ENCODE measurements at places on chromosomes 4 and X.

GRCh38 chr4:1981251-1982058 is 27.3 kb downstream of the NELFA start:
- no peak for DNase-seq

GRCh38 chr4:21744046-21744445 is 204.5 kb downstream of the KCNIP4 start:
- DNase-seq: no peak

GRCh38 chr4:70885174-70885573 is 17.0 kb upstream of the MOB1B start:
- no peak for DNase-seq

- no peak for DNase-seq
Observed at GRCh38 chr4:64581422-64581821, 172.2 kb upstream of the TECRL start.

GRCh38 chr4:65515646-65516045 is 154.6 kb downstream of the EPHA5 start:
- DNase-seq: no peak

- DNase-seq: no peak
Observed at GRCh38 chrX:39966176-39966575, 131.6 kb downstream of the BCOR start.

DNA sequence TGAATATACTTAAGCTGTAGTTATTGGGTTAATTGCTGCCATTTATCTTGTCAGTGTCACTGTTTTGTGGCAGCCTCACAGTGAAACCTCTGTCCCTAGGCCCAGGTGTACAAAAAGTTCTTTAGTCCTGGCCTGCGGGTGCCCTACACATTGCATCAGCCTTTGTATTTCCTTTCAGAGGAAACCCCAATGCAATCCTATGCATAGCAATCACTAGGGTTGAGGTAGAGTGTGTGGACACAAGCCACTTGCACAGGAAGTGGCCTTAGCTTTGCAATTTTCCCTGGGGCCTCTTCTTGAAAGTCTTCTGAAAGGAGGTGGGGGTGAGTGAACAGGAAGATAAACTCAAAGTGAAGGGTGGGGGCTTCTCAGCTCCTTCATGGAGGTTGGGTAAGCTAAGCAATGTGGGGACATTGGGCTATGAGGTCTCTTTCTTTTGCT is 27.8 kb downstream of the VSIG4 start:
- DNase-seq: no peak

DNA sequence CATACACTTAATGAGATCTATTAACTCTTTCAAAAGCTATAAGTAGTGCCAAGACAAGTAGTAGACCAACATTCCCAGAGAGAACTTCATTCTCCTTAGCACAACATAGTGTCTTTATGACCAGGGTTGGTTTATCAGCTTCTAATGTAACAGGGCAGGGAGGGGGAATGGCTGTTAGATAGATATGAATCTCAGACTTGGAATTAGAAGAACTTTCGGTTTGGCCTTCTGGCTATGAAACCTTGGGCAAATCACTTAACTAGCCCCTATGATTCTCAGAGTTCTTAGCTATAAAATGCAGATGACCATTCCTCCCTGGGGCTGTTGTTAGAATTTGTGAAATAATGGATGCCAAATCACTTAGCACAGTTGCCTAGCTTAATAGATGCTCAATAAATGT is 132.2 kb downstream of the SLC10A7 start:
- no peak for DNase-seq

DNA sequence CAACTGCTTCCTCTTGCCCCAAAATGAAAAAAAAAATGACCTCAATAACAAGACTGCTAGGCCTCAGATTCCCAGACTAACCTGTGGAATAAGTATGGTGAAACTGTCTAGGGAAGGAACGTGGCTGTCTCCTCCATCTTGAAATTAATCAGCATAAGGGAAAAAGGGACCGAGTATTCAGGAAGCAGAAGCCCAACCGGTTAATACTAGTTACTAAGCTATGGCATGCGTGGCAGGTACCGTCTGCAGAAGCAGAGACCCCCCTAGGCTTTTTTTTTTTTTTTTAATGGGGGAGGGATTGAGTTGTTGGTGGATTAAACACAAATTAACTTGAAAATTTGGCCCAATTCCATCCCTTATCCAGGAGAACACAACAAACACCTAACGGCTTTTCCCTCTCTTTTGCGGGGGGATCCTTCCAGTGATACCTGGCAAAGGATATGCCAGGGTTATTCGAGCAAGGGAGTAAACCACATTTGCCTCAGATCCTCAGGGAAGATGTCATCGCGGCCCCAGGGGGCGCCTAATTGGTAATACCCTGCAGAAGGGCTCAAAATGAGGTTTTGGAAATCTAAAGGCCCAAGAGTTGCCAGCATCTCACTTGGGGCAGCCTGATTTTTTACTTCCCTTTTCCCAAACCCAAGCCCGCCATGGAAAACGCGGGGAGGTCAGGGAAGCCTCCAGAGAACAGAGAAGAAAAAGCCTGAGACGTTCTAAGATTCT is 893 bp downstream of the RLIM start:
- no peak for DNase-seq

DNA sequence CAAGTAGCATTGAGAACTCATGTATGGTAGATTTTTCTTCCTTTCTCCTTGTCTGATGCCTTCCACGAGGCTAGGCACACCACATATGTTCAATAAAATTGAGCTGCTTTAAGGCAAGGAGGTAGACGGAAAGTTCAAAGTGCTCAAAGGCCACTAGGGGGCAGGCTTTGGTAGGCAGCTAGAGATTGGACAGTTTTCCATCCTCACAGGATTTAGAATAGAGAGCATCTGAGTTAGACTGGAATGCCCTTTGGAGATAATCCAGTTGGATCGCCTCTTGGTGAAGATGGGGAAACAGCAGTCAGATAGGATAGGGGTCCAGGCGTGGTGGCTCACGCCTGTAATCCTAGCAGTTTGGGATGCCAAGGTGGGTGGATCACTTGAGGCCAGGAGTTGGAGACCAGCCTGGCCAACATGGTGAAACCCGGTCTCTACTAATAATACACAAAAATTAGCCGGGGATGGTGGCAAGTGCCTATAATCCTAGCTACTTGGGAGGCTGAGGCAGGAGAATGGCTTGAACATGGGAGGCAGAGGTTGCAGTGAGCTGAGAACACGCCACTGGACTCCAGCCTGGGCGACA is 30.4 kb downstream of the ELF4 start:
- no peak for DNase-seq

DNA sequence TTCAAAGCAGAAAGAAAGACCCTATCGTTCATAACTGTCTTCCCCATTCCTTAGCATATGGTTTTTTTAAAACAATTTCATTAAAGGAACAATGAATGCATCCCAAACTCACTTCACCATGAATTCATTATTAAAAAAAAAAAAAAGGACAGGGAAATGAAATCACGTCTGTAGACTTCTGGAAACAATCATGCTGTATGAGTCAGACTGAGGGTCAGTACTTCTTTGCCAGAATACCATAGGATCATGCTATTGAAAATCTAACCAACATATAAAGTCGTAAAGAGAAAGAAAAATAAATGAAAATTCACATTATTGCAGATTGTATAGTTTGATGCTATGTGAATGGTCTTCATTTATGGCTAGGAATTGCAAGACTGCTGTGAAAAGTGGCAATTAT is 144.4 kb downstream of the PCDH18 start:
- no peak for DNase-seq

DNA sequence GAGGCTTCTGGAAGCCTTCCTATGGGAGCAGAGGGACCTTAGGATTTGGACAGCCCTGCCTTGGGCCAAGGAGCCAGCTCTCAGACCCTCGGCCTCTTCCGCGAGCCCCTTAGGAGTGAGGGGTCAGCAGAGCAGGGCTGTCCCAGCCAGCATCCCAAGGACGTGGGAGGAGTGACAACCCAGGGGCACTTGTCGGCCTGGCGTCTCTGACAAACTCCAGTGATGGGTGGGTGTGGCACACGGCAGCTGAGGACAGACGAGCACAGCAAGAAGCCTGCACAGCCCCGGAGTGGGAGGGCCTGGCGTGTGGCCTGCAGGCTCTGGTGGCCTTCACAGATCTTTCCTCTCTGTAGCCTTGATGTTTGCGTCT is 11.6 kb upstream of the TNIP2 start:
- no peak for DNase-seq

DNA sequence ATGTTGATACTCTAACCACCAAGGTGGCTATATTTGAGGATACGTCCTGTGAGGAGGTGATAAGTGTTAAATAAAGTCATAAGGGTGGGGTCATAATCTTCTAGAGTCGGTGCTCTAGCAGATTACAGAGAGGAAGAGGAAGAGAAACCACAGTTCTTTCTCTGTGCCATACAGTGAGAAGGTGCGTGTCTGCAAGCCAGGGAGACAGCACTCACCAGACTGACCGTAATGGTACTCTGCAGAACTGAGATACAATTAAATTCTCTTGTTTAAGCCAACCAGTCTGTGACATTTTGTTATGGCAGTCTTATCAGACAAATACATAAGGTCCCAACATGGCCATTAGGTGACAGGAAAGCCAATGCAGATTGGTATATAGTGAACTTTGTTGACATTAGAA is 480.9 kb upstream of the IGFBP7 start:
- no peak for DNase-seq

DNA sequence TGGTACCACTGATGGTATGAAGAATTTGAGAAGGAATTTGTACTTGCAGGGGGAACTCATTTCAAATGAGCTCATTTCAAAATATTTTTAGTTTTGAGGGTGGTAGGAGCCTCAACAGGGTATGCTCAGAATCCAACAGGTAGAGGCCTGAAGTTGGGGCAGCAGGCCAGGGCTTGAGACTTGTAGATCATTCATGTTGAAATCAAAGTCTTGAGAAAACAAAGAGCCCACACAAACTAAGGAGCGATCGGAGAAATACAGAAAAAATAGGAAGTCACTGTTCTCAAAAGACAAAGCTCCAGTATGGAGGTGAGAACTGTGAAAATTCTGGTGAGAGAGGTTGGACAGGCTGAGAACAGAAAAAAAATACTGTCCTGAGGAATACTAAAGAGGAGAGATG is 979 bp upstream of the SLC9A6 start:
- DNase-seq: no peak

GRCh38 chr4:163353054-163353453 is 9.4 kb downstream of the NPY5R start:
- no peak for DNase-seq

- no peak for DNase-seq
Observed at GRCh38 chr4:93002240-93002639, 698.5 kb downstream of the GRID2 start.

Data from GM18507 (cell line).